Activated naive CD8-positive, alpha-beta T cell treated with anti-CD3 and anti-CD28 coated beads for 36 hours (primary cell): ENCODE measurements at places on chromosomes 4 and X.

DNA sequence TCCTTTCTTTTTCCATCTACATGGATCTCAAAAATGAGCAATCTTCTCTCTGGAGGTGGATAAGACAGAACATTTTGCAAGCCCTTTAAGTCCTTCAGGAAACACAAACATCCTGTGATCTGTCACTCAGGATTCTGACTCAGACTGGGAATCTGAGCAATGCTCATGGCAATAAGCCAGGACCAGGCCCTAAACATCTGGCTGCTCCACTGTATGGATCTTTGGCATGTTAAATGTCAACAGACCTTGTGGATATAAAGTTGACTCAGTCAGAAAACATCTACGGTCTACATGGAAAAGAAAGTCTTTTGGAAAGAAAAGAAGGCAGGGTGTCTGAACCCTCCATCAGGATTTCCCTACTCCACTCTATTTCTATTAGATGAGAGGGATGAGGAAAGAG, 17.8 kb upstream of the CHIC2 start:
- no peak for DNase-seq

DNA sequence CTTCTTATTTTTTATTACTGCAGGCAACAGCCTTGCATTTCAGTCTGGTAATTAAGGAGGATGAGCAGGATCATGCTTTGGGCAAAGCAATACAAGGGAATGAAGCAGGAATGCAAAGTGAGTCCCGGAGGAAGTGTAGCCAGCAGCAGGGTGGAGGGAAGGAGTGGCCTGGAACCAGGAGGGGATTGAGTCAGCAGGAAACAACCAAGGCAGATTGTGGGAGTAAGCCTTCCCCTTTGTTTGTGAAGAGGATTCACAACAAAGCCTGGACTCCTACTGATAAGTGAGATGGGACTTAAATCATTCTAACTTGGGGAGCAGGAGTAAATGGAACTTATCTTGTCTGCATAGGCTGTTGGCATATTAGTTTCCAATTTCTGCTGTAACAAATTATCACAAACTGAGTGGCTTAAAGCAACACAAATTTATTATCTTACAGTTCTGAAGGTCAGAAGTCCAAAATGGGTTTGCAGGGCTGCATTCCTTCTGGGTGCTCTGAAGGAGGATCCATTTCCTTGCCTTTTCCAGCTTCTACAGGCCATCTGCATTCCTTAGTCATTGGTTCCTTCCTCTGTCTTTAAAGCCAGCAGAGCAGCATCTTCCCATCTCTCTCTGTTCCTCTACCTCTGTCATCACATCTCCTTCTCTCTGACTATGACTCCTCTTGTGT, 93.2 kb upstream of the AP1S2 start:
- DNase-seq, result no peak

- no peak for DNase-seq
These were observed 44.3 kb downstream of the FBXL5 start for GRCh38 chr4:15610855-15611254.

GRCh38 chr4:93867416-93868001, 39.0 kb downstream of the ATOH1 start:
- no peak for DNase-seq

DNA sequence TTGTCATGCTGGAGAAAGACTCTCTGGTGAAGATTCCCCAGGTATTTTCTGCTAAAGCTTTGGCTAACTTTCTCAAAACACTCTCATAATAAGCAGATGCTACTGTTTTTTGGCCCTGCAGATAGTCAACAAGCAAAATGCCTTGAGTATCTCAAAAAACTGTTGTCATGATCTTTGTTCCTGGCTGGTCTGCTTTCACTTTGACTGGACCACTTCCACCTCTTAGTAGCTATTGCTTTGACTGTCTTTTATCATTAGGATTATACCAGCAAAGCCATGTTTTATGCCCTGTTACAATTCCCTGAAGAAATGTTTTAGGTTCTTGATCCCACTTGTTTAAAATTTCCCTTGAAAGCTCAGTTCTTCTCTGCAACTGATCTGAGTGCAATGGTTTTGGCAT, 231.5 kb downstream of the SLC7A11 start:
- no peak for DNase-seq

DNA sequence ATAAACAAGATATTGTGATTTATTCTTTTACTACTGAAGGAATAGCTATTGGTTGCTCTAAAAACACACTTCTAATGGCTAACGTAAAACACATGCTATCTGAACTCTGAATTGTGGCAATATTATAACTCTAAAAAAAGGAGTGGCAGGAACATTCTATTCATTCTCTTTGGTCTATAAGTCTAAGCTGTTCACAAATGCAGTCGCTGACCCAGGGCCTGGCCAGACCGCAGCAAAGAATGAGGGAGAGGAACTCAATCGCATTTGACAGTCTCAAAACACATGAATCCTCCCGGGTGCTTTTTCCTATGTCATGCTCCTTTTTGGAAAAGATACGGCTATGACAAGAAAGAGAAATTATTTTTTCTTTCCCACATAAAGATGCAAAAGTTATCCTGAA, 651.6 kb upstream of the PITX2 start:
- no peak for DNase-seq

GRCh38 chr4:113328514-113328913, 279.1 kb downstream of the ANK2 start:
- DNase-seq, result peak; percentile 3

GRCh38 chr4:143381189-143382118, 44.8 kb downstream of the GAB1 start:
- no peak for DNase-seq
